ENCODE measurements at places on chromosomes 12 and 14.

GRCh38 chr12:105281694-105282049 lies 45.7 kb upstream of the APPL2 start:
- no peak for DNase-seq

GRCh38 chr12:102503831-102504230 lies 23.5 kb upstream of the IGF1 start:
- no peak for DNase-seq

GRCh38 chr12:52499806-52500560 lies 6.9 kb upstream of the KRT6A start:
- DNase-seq, result no peak

DNA sequence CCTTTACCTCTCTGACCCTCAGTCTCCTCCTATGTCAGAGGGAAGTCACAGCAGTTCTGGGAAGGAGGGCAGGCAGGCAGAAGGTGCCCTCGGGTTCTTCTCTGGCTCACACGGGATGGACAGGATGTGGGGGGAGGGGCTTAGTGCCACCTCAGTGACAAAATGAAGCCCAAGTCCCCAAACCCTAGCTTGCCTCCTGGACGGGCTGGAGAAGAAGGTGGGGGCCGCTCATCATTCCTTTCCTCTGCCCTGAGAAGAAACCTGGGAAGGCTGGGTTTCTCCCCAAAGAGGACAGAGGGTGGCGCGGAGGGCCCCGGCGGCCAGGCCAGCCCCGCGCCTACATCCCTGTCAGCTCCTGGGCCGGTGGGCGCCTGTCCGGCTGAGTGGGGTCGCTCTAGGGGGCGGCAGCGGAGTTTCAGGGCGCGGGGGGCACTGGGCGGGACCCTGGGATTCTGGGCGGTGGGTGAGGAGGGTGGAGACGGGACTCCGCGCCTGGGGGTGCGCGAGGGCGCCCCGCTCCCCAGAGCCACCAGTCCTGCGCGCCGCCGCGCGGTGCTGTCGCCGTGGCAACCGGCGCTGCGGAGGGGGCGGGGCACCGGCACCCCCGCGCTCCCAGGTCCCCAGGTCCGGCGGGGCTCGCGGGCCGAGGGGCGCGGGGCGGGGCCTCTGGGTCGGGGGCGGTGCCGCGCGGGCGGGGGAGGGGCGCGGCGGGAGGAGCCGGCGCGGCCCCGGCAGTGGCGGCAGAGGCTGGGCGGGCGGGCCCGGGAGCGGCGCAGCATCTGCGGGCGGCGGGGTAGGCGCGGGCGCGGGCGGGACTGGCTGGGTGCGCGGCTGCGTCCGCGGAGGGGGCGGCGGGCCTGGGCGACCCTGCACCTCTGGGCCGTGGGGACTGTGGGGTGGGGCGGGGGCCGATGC lies at the start of gene TMEM121:
Gene TMEM121, plus strand, starts transcription at position 723 of the 915 bp plus-strand sequence. CDS start 2,252 bp downstream, outside the sequence.
- no peak for DNase-seq

GRCh38 chr12:16560273-16560672 lies 45.7 kb downstream of the LMO3 start:
- no peak for DNase-seq

- no peak for DNase-seq
Measured at GRCh38 chr12:104569346-104570173, 112.8 kb downstream of the CHST11 start.

- DNase-seq, result peak; percentile 50
Measured at GRCh38 chr14:64465831-64466554, 694 bp downstream of the AKAP5 start.

- no peak for DNase-seq
Measured at GRCh38 chr12:2682296-2683251, 112.2 kb upstream of the FKBP4 start.

GRCh38 chr14:55867719-55868118 lies 250.5 kb upstream of the PELI2 start:
- DNase-seq, result no peak

- DNase-seq, result no peak
Measured at GRCh38 chr12:8639936-8640335, 22.7 kb downstream of the MFAP5 start.

DNA sequence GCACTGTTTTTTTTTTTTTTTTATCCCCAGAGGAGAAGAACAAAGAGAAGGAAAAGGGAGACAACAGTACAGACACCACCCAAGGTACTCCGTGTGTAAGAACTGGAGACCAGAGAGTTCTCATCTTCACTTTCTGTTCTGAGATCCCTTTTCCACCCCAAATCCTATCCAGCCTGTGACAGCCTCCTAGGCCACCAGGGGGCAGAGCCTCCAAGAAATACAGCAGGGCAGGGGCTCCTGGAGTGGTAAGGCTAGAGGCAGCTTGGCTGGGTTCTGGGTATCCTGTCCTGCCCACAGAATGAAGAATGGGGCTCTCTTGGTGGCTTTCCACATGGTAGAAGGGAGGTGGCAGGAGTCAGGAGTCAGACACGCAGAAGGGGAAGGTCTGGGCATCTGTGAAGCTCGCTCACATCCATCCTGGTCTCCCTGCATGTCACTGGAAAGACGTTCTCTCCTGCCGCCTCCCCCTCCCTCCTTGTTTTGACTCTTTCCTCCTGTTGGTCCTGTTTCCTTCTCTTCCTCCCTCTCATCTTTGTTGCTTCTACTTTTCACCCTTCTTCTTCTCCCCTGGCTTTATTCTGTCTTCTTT lies 12.0 kb downstream of the CLSTN3 start:
- no peak for DNase-seq

DNA sequence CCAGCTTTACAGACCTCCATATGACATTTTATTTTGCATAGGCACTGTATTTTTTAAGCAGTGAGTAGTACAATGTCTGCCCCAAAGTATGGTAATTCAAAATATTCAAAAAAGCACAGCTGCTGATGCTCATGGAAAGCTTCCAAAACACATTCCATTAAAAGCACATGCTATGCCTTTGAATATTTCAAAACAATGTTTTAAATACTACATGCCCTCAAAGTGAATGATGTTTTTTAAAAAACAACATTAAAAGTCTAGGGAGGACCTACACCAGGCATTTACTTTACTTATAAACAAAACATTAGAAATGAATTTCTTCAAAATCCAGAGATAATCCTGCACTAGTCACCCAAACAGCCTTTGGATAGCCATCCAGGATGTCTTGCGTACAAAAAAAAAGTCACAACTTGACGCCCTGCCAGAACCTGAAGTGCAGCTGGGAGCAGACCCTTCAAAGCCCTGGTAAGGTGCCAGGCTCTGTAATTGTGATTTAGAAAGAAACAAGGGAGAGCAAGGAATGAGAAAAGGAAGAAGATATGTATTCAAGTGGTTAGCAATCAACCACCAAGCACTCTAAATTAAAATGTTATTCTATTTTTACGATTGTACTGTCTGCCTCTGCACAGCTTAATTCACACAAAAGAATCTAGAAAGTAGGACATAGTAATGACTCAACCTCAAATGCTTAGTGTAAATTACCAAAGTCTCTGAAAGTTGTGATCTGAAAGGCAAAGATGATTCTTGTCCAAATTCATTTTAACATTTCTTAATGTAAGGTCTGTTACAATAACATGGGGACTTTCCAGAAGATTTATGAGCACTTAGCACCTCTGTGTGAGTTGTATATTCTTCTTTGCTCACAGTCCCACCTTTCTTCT lies 31.9 kb downstream of the CEP83 start:
- DNase-seq, result peak; percentile 11

- no peak for DNase-seq
Measured at GRCh38 chr14:106141242-106142220, 615.1 kb downstream of the TMEM121 start.

DNA sequence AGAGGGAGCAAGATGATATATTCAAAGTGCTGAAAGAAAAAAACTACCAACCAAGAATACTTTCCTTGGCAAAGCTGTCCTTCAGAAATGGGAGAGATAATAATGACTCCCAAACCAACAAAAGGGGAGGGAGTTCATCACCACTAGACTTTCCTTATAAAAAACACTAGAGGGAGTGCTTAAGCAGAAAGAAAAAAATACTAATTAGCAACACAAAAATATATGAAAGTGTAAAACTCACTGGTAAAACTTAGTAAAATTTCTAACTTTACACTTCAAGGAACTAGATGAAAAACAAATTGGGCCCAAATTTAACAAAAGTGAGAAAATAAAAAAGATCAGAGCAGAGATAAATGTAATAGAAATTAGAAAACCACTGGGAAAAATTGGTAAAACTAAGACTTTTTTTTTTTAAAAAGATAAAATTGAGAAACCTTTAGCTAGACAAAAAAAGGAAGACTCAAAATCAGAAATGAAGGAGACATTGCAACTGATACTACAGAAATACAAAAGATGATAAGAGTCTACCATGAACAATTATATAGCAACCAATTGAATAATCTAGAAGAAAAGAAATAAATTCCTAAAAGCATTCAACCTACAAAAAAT lies 60.4 kb upstream of the FAR2 start:
- DNase-seq, result no peak

DNA sequence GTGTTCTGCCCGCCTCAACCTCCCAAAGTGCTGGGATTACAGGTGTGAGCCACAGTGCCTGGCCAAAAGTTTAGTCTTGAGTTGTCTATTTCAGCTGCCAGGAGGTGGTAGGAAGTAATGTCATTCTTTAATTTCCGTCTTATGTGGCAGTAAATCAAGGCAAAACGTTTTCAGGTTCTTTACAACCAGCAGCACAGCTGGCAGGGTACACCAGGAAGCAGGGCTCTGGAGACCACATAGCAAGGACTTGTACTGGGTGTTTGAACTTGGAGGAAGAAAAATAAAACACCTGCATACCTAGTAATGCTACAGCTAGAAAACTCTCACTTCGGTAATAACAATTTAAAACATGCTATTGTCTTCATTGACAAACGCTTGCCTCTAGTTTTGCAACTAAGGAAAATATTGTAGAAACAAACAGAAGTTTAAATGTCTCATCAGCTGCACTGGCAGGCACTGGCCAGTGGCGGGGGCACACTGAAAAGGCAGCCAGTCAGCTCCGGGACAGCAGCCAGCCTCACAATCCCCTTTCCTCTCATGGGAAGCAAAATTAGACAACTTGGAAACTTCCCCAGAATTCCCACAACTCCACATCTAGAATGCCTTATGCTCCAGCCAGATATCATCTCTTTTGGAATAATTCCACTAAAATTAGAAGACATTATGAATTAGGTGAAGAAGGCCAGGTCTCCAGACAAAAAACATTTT lies 72.2 kb downstream of the CLIP1 start:
- peak; percentile 27 for DNase-seq

DNA sequence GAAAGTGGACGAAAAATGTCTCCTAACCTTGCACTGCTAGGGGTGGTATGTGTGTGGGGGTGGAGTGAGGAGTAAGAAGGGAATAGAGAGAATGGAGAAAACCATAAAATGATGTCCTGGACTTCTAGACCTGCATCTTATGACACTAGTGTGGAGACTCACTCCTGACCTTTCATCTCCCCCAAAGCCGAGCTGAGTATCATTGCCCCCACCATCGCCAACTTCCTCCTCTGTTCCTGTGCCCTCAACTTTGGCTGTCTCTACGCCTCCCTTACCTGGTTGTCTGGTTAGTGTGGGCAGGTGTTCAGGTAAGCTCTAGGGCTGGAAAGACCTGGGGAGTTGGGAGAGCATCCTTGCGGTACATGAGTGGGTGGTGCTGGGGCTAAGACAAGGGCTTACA lies 4.5 kb upstream of the KLHL33 start:
- no peak for DNase-seq

DNA sequence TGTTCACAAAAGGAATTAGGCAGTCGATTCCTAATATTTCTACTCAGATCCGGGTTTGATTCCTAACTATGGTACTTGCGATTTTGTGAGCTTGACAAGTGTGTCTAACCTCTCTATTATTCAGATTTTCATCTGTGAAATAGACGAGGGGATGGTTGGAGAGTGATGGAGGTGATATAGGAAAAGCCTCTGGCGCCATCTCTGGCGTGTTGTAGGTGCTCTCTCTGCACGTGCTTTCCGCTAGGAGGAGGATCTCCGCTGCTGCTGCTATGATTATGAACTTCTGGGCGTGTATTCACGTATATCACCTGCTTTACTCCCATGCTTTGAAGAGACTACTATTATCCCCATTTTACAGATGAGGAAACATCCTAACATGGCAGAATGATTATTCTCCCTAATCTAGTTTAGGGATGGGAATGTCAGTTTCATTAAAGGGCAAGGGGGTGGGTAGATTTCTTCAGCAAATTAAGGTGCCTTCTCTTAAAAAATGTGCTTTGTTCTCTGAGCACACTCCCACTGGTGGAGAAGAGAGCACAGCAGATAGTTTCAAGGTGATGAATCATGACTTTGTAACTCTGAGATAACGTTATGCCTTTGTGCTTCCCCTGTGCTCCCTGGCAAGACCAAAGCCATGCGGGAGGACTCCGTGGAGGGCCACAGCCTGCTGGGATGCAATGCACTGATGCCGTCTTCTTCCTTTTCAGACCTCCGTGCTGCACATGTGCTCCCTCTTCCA lies 97.1 kb downstream of the PRIMA1 start:
- peak; percentile 72 for DNase-seq

- DNase-seq, result no peak
Measured at GRCh38 chr14:35632676-35633075, 98.7 kb downstream of the INSM2 start.

DNA sequence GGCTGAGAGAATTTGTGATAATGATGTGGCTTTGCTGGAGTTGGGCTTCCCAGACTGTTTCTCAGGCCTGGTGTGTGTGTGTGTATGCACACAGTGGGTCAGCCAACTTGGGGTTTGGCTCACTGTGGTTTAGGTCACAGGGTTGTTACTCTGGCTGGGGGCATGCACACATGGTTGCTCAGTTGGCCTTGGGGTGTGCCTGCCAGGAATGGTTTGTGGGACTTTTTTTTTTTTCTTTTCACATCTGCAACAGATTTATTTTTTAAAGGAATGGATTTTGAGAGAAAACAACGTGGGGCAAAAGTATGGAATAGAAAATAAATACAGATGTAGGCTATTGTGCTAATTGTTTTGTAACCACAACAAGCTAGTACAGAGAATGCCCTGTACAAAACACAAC lies 25.0 kb upstream of the GTF2A1 start:
- no peak for DNase-seq

GRCh38 chr14:100140452-100141078 lies 18.9 kb downstream of the DEGS2 start:
- DNase-seq, result peak; percentile 73

GRCh38 chr12:5076761-5077160 lies 33.1 kb downstream of the KCNA5 start:
- no peak for DNase-seq

- peak; percentile 26 for DNase-seq
Measured at GRCh38 chr12:113847856-113848255, 118.3 kb downstream of the RBM19 start.

GRCh38 chr14:21133901-21134300 lies 22.0 kb downstream of the OR5AU1 start:
- no peak for DNase-seq

- no peak for DNase-seq
Measured at GRCh38 chr14:24417832-24418491, 11.5 kb downstream of the CBLN3 start.
